ENCODE measurements at places on chromosomes 6 and 20.

DNA sequence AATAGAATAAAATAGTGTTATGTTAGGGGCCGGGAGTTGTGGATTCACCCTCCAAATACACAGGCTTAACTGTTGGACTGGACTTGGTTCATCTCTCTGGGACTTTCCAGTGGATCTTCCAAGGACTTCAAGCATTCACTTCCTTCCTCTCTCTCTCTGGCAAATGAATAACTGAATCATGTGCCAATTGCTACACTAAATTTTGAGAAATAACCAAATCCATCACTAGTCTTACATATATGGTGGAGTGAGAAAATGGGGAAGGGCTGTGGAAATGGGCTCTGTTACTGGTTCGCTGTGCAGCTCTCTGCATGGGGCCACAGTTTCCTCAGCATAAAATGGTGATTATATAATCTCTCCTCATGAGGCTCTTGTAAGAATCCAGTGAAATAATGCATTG, 6.8 kb upstream of the KIAA1755 start:
- no peak for DNase-seq

DNA sequence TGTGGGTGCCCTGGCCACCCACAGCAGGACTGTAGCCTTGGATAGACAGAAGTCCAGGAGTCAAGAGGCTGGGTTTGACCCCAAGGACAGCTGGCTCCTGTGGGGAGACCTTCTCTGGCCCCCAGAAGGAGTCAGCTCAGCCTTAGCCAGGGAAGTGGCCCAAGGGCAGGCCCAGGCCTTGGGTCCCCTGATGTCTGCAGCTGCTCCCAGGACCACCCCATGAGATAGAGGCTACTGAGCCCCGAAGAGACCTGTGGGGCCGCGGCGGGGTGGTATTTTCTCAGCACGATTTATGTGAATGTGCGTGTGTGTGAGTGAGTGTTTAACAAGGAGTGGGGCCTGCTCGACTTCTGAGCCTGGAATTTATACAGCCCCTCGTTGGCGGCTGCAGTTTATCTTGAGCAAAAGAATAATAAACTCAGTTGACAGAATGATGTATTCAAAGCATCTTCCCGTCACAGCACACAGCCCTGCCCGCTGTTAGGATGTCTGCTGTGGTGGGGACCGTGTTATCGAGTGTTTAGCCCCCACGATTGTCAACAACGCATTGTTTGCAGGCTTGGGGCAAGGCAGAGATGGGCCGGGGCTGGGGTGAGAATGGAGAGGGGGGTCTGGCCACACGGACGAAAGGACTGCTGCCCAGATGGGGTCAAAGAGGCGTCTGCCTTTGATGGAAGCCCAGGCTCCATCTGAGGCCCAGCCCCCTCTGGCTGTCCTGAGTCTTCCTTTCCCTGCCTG, 163.3 kb downstream of the VEGFA start:
- DNase-seq, result no peak

GRCh38 chr6:133553652-133554051, 312.5 kb downstream of the EYA4 start:
- DNase-seq, result no peak

DNA sequence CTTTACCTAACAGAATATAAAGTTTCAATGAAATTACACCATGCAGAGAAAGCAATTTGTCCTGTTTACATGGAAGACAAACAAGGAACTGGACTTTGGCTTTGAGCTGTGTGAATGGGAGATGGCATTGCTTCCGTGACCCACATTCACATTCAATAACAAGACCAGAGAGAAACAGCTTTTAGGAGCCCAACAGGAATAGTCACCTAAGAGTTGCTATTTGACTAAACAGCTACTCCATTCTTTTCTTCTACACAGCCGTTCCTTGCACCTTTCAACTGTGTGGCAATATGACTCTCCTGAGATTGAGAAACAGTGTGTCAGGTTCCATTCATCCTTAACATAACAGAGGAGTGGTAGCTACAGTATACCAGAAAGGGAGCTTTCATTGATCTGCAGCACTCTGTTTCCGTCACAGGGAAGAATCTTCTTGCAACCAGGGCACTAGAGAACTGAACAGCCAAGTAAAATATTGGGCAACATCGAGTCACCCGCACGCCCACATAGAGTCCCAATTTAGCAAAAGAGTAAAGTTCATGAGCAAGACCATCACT, 355.1 kb downstream of the HAO1 start:
- no peak for DNase-seq

GRCh38 chr6:123712831-123713230, 76.1 kb upstream of the TRDN start:
- DNase-seq, result no peak

GRCh38 chr6:153947808-153948447, 91.1 kb upstream of the OPRM1 start:
- no peak for DNase-seq

- no peak for DNase-seq
Observed at GRCh38 chr6:108616973-108617372, 56.3 kb downstream of the FOXO3 start.

DNA sequence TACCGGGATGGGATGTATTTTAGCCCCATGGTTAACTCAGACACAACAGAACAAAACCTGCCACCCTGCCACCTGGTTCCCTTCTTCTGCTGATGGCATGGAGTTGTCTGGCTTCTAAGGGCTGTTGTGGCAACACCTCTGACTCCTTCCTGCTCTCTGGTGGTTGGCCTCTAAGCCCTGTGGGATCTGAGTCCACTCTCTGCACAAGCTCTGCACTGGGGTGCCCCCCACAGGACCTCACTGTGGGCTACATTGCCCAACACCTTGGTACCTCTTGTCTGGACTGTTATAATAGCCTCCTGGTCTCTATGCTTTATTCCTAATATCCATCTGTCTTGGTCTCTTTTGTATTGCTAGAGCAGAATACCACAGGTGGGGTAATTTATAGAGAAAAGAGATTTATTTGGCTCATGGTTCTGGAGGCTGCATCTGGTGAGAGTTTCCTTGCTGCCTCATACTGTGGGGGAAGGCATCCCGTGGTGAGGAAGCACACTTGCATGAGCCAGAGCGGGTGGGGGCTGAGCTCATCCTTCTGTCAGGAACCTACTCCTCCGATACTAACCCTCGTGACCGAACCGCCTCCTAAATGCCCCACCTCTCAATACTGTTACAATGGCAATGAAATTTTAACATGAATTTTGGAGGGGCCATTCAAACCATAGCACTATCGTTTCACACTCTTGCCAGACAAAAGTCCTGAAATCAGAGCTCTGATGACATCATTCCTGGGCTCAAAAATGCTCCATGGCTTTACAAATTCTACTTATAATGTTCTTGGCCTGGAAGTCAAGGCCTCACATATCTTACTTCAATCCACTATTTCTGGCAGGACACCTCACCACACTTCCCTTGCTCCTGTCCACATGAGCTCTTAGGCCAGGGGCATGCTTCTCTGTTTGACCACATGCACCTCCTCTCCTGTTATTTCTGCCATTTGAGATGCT, 127.2 kb downstream of the PAX1 start:
- DNase-seq, result no peak

- no peak for DNase-seq
Observed at GRCh38 chr6:130675072-130675471, 152.1 kb upstream of the SMLR1 start.

GRCh38 chr6:37956711-37957275, 137.3 kb downstream of the ZFAND3 start:
- no peak for DNase-seq

- DNase-seq, result no peak
Observed at GRCh38 chr6:11705483-11705882, 73.1 kb downstream of the ADTRP start.

All from esophagus squamous epithelium (tissue), 5 donors.